Astrocyte (in vitro differentiated cells and primary cell): ENCODE measurements at places on chromosomes 2 and 18. TPM values are rescaled to one million over a fixed set of nuclear protein-coding genes. Genes with fewer than 3 reads are reported as not detected.

The IL18R1 gene
- total RNA-seq: 2.4 and 4.4 TPM in 2 replicates

The HEATR5B gene
- total RNA-seq: 15.6 and 15.7 TPM in 2 replicates

The RRM2 gene
- total RNA-seq: 6.8 and 11.9 TPM in 2 replicates

The ZBTB7C gene
- total RNA-seq: 1.0 and 1.4 TPM in 2 replicates

The DLGAP1 gene
- total RNA-seq: 2.3 and 2.4 TPM in 2 replicates

The AGXT gene
- total RNA-seq: not detected in 2 replicates

The RUFY4 gene
- total RNA-seq: not detected in 2 replicates

The TCF23 gene
- not detected in 2 replicates for total RNA-seq

The NCKAP5 gene
- 1.5 and 2.7 TPM in 2 replicates for total RNA-seq

The ELAC1 gene
- 7.6 and 8.2 TPM in 2 replicates for total RNA-seq

The STK39 gene
- total RNA-seq: 23.4 and 26.6 TPM in 2 replicates

The REG1A gene
- not detected in 2 replicates for total RNA-seq

The SCN3A gene
- 1.4 and 2.1 TPM in 2 replicates for total RNA-seq

The DSC3 gene
- 5.2 and 5.6 TPM in 2 replicates for total RNA-seq

The KCNE4 gene
- 0.27 and 0.34 TPM in 2 replicates for total RNA-seq

The CAPN13 gene
- total RNA-seq: not detected in 2 replicates

The USP14 gene
- total RNA-seq: 95.6 and 102 TPM in 2 replicates

The RSAD2 gene
- total RNA-seq: 9.5 and 11.8 TPM in 2 replicates

The STAMBP gene
- 46.1 and 46.5 TPM in 2 replicates for total RNA-seq

The CCL20 gene
- not detected in 2 replicates for total RNA-seq

The TEX44 gene
- not detected in 2 replicates for total RNA-seq

The HOXD8 gene
- not detected in 2 replicates for total RNA-seq

The MSTN gene
- not detected in 2 replicates for total RNA-seq
